Activated CD8-positive, alpha-beta memory T cell treated with anti-CD3 and anti-CD28 coated beads for 24 hours (primary cell): ENCODE measurements at places on chromosomes 6 and 20.

DNA sequence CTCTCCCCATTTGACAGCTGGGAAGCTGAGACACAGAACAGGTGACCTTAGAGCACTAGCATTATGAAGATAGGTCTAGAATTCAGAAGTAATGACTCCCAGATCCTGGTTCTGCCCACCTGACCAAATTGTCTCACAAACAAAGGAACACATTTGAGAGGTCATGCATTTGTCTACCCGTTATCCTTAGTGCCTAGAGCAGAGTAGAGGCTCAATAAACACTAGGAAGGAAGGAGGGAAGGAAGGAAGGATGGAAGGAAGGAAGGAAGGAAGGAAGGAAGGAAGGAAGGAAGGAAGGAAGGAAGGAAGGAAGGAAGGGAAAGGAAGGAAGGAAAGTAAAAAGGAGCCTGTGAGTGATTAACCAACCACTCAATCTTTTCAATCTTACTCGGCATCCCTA lies 63.3 kb downstream of the SNAP25 start:
- no peak for DNase-seq

DNA sequence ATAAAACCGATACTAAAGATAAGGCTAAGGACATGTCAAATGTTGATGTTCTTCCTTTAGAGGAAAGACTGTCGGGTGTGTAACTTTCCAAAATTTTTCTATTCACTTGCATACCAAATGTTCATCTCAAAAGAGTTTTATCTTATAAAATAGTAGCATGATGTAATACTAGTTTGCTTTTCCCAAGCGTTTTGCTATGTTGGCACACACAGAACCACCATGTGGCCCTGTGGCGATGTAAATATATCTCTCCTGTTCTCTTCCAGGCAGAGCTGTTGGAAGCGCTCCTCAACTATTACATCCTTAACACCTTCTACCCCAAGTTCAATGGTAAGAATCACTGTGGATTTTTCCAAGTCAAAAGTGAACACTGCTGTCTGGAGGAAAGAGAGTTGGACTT lies 26.5 kb downstream of the LBP start:
- no peak for DNase-seq

DNA sequence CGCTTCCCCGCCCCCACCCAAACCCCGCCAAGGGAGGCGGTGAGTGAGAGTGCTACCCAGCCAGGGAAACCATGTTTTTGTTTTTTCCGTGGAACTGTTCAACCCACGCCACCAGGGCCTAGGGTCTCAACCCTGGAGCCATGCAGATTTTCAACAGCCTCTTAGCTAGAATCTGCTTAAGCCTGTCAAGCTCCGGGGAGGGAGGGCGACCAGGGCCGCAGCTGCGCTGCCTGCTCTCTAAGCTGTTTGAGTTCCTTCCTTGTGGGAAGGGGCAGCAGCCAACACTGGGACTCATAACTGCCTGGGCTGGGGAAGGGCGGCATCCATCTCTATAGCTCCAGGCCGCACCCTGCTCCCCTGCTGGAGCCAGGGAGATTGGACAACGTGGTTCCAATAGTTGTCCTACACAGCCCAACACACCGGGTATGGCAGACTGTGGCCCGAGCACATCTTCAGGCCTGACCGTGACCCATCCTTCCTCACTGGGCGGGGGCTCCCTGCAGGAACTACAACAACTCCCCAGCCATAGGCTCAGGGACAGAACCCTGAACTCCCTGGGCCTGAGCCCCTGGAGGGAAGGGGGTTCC lies 1065.7 kb upstream of the MANEA start:
- no peak for DNase-seq

GRCh38 chr6:115485400-115485799 lies 575.3 kb downstream of the FRK start:
- DNase-seq, result no peak

GRCh38 chr6:56660381-56660730 lies 17.7 kb upstream of the DST start:
- DNase-seq, result no peak

GRCh38 chr6:34680802-34681515 lies 15.6 kb downstream of the ILRUN start:
- DNase-seq, result no peak

- peak; percentile 80 for DNase-seq
Measured at GRCh38 chr6:105994118-105994590, 92.0 kb upstream of the PRDM1 start.

DNA sequence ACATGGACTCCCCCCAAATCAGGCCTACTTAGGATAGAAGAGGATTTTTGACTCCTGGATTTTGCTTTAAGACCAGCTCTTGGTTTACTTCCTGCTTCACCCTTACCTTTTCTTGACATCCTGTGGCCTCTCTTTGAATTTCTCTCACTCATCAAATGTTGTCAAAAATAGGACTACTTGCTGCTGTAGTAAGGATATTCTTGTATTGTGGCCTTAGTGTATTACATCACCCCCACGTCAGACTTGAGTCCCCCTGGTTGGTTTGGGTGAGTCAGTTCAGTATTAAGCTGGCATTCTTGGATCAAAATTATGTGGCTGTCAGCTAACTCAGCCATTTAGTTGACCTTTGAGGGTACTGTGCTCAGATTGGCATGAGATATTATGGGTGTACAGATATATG lies 1.1 kb downstream of the TPX2 start:
- DNase-seq, result no peak

- no peak for DNase-seq
Measured at GRCh38 chr6:33248643-33248931, 23.1 kb downstream of the VPS52 start.

DNA sequence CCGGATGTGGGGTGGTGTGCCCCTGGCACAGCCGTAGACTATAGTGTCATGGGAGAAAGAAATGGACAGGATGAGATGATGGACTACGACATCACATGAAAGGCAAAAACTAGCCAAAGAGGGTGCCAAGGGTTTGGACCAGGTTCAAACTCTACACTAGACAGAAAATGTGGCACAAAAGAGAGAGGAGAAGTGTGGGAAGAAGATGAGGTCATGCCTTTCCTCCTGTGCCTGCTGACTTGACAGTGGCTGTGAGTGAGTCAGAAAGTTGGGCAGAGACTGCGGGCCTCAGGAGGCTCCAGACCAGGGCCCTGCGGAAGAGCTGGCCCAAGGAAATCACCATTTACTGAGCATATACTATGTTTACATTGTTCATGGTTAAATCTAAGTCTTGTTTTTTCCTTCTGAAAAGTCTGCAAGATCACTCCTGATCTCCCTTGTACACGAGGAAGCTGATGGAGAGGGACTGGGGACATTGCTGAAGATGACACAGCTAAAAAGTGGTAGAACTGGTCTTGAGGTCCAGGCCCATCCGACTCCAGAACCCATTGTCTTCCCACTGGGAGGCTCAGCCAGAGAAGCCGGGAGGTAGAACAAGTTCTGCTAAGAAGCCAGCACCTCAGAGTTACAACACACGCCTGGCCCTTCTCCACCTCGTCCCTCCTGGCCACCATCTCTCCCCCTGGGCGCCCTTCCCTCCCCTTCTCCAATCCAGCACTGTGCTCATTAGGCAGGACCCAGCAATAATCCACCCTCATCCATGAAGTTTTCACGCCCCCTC lies 35.6 kb downstream of the CNKSR3 start:
- DNase-seq, result no peak

GRCh38 chr6:36054415-36054814 lies 26.8 kb downstream of the MAPK14 start:
- DNase-seq, result no peak

DNA sequence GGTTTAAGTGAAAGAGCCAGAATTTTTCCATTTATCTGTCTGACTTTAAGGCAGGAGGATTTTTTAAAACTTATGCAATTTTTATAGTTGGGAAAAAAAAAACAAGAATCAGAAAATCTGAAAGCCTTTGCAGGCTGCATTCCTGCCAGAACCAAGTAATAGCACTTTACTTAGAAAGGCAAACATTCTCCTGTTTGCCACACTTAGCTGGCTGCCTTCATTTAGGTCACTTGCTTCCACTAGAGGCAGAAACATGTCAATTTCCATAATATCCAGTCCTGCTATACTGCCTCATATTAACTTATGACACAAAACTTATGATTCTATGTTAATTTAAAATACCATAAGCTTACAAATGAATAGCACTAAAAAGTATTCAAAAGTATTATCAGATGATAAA lies 425.8 kb downstream of the FRK start:
- no peak for DNase-seq

DNA sequence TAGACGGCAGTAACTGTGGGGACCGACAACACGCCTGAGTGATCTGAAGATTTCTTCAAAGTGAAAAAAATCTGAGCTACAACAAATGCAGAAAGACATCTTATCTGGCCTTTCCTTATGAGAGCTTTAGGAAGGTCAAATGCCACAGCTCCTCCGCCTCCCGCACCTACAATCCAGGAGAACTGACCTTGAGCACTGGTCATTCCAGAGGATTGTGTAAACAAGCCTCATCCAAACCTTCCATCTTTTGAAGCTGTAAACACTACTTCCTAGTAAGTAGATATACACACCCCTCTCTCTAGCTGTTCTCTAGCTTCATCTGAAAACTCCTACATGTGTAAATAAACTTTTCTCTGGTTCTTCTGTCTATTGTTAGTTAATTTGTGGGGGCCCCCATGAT lies 76.9 kb downstream of the CD24 start:
- no peak for DNase-seq

GRCh38 chr6:166586424-166587156 lies at the start of gene RAMACL:
RAMACL (minus strand) TSS chr6:166586678; CDS start chr6:166586477, 201 bp downstream.
- peak; percentile 65 for DNase-seq

- DNase-seq, result no peak
Measured at GRCh38 chr20:17735206-17735804, 35.5 kb downstream of the BANF2 start.

DNA sequence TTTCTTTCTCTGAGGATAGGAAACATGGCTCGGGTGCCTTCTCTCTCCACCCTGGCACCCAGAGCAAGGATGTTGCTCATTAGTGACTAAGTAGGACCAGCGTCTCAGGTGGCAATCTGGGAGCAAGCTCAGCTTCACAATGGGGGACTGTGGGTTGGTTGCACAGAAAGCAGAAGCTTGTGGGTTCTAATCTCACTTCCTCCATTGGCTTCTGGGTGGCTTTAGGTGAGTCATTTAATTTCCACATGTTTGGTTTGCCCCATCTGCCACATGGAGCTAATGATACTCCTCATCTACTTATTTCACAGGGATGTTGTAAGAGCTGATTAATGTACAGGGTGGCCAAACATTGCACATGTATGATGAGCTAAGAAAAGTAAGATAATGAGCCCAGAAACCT lies 54.8 kb upstream of the AKIRIN2 start:
- no peak for DNase-seq

DNA sequence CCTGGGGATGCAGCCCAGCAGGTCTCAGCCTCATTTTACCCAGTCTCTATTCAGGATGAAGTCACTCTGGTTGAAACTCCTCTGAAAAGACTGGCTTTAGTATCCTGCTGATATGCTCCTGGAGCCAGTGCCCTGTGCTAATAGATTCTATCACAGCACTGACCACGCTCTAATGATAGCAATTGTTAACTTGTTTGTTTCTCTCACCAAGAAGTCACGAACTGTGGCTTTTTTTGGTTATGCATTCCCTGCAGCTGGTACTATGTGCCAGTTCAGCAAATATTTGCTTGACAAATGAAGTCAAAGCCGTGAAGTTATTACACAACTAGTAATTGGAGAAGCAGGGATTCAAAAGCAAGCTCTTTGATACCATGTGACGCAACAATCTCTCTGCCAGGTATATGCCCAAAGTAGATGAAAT lies 754.6 kb downstream of the KIF16B start:
- no peak for DNase-seq

DNA sequence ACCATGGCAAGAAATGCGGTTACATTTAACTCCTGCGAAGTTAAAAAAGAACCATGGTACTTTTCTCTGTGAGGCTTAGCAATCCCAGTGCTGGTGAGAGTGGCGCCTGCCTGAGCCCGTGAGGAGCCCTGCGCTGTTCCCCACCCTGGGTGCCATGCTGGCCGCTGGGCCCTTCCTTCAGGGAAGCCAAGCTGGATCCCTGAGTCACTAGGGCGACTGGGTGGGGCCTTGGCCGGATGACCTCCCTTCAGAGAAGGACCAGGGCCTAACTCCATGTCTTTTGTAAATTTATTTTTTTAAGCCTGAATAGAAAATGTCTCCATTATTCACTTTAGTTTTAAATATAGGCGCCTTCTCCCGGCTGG lies 209.1 kb downstream of the ERMARD start:
- DNase-seq, result peak; percentile 49

- DNase-seq, result no peak
Measured at GRCh38 chr20:63377256-63377941, 16.2 kb upstream of the CHRNA4 start.

DNA sequence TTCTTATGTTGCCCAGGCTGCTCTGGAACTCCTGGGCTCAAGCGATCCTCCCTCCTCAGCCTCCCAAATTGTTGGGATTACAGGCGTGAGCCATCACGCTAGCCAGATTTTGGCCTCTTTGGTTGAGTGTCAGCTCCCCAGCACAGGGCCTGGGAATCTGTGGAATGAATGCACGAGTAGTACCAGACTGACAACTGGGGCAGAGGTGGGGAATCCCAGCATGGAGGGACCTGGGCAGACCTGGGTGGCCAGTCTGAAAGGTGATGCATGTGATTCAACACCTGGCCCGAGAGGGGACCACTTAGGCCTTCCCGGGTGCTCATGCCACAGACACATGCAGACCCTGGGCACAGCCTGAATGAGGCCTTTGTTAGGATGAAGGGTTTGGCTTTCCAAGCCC lies 19.0 kb upstream of the TFAP2C start:
- DNase-seq, result no peak

GRCh38 chr6:112744827-112745226 lies 397.7 kb downstream of the RFPL4B start:
- DNase-seq, result no peak

DNA sequence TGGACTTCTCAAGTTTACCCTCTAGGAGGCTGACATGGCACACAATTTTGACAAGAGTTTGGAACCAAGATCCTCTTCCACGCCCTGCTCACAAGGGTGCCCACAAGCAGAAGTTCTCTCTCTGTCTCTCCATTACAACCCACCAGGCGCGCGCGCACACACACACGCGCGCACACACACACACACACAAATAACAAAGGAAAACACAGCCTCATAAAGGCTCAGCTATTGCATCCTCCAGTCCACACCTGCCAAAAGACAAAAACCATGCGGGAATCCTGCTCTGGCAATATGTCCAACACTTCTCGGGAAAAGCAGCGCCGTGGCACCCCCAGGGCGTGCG lies 870 bp downstream of the PAK5 start:
- DNase-seq, result no peak

- no peak for DNase-seq
Measured at GRCh38 chr6:90184334-90185298, 112.0 kb downstream of the BACH2 start.

DNA sequence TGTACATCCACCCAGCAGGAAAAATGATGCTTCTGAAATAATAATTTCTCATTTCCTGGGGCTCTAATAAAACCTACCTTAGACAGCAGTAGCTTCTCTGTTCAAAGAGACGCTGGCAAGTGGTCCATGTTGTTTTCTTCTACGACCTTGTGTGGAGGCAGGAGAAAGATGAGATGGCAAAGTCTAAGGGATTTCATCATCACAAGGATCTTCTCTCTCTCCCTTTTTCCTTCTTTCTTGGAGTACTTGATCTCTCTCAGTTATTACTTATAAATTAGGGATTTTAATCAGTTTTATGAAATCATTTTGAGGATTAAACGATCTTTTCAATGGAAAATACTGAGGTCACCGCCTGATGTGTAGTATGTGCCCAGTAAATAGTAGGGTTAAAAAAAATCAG lies 147.5 kb downstream of the BMP7 start:
- DNase-seq, result no peak
